Activated CD8-positive, alpha-beta memory T cell treated with anti-CD3 and anti-CD28 coated beads for 24 hours (primary cell): ENCODE measurements at places on chromosomes 7 and 10.

DNA sequence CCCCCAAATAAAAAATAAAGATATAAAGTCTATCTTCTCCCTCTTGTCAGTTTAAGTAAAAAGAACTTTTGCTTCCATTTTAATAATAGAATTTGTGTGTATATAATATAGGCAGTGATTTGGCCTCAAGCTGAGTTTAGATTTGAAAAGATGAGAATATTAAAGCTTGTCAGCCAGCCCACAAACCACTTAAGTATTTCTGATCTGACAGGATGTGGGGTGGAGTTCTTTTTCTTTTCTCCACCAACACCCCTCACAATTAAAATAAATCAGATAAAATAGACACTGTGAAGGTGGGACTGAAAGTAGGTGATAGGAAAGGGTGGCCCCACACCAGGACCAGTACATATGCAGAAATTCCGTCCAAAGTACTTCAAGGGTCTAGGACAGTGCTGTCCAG, 714.1 kb downstream of the AUTS2 start:
- no peak for DNase-seq

DNA sequence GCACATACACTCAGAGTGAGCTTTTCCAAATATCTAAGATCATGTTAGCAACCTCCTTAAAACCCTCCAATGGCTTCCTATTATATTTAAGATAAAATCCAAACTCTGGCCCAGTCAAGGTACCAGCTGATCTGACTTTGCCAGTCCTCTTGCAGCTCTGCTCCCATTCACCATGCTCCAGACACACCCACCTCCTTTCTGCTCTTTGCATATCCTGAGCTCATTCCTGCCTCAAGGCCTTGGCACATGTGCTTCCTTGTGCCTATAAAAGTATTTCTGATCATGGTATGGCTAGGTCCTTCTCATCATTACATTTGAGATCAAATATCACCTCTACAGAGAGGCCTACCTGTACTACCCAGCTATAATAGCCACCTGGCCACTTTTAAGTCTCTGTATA, 27.5 kb downstream of the XPNPEP1 start:
- no peak for DNase-seq

- no peak for DNase-seq
Measured at GRCh38 chr10:235915-236314, 100.7 kb downstream of the ZMYND11 start.

- DNase-seq = no peak
Measured at GRCh38 chr10:127157506-127158200, 38.7 kb downstream of the INSYN2A start.

GRCh38 chr10:31179091-31179680, 139.8 kb upstream of the ZEB1 start:
- no peak for DNase-seq
